ENCODE measurements at places on chromosomes 7 and 10. TPM values are rescaled to one million over a fixed set of nuclear protein-coding genes. Genes with fewer than 3 reads are reported as not detected.

- no peak overlapping the region for H3K4me3 ChIP-seq
- no peaks in the 10 kb centered on the region for H3K4me1 ChIP-seq
- H3K27ac ChIP-seq: no peak overlapping the region
- no peaks in the 10 kb centered on the region for H3K27me3 ChIP-seq
- DNase-seq: no peak
- no peaks in the 10 kb centered on the region for H3K36me3 ChIP-seq
These were observed 315.9 kb downstream of the SNX13 start for GRCh38 chr7:17624379-17624778.

DNA sequence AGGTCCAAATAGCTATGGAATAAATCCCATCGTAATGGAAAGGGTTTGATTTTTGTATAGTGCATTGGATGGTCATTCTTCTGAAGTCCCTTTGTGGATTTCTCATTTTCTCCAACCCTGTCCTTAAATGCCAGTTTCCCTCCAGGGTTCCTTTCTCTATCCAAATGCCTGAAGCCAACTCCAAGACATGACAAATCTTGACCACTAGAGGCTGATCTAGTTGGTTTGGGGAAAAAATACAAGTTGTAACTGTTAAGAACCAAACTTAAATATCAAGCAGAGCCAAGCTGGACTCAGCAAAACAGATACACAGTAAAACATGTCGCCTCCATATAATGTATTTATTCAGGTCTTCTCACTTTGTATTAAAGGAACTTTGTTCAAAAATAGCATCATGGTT is 28.7 kb downstream of the FRMD4A start:
- no peak overlapping the region for H3K27ac ChIP-seq
- H3K4me3 ChIP-seq: no peak overlapping the region
- no peaks in the 10 kb centered on the region for H3K36me3 ChIP-seq
- H3K4me1 ChIP-seq: no peaks in the 10 kb centered on the region
- H3K27me3 ChIP-seq: no peaks in the 10 kb centered on the region

GRCh38 chr7:76262683-76263402 is 39.6 kb upstream of the HSPB1 start:
- H3K27ac ChIP-seq: no peak overlapping the region
- DNase-seq: no peak
- no peak overlapping the region for H3K4me3 ChIP-seq
- H3K27me3 ChIP-seq: peaks cover 18% of the 10 kb centered on the region
- H3K36me3 ChIP-seq: no peaks in the 10 kb centered on the region
- peaks cover 22% of the 10 kb centered on the region for H3K4me1 ChIP-seq

DNA sequence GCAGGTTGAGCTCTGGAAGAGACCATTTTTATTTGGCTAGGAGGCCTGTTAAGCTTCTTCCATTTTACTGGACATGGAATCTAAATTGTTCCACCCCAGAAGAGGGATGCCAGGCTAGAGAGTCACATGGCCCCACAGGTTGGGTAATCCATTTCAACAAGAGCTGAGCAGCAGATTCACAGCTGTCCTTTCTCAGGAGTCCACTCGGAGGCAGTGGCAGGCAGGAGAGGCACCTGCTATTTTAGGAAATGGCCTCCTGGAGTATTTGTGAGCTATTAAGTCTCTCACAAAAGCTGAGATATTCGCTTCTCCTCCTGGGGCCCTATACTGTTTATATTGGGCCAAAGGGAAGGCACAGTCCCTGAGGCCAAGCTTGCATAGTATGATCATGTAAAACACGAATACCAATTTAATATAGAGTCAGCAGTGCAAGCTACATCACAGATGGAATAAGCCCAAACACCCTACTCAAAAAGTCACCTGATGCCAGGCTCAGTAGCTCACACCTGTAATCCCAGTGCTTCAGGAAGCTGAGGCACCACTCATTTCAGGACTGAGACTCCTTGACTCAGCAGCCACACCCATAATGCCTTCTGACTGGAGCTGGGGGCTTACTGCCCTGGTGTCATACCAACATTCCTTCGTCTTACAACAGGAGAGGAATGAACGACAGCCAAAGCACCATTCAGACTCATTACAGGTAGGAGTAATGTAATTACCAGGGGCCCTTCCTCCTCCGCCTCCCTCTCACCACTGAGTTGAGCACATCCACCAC is 124.1 kb downstream of the LMBR1 start:
- no peaks in the 10 kb centered on the region for H3K27me3 ChIP-seq
- no peaks in the 10 kb centered on the region for H3K36me3 ChIP-seq
- no peak overlapping the region for H3K27ac ChIP-seq
- H3K4me3 ChIP-seq: no peak overlapping the region

The NPFFR1 gene
- total RNA-seq: 0.47 TPM

The SPDYE1 gene
- not detected for total RNA-seq

DNA sequence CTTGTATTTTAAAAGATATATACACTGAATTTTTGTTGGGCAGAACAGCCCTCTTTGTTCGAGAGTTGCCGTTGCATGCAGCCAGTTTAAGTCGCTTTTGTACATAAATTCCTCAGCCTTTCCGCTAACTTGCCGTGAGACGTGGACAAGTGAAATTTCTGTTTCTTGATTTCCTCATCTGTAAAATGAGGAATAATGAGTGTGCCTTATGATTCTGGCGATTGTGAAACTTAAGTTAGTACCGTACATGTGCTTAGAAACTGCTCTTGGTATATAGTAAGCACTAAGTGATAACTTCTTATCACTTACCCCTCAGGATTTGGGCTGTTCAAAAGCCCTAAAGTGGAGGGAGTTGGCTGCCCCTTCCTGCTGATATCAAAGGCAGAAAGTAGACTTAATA is 1.4 kb downstream of the CCNJ start:
- no peaks in the 10 kb centered on the region for H3K36me3 ChIP-seq
- H3K27ac ChIP-seq: peak overlapping the region; percentile 83
- H3K4me3 ChIP-seq: peak overlapping the region; percentile 87
- no peaks in the 10 kb centered on the region for H3K4me1 ChIP-seq
- no peaks in the 10 kb centered on the region for H3K27me3 ChIP-seq

Measured in right atrium auricular region (tissue), 2 donors.